ENCODE measurements at places on chromosomes 1 and 21. TPM values are rescaled to one million over a fixed set of nuclear protein-coding genes. Genes with fewer than 3 reads are reported as not detected.

The OR2T29 gene
- total RNA-seq: not detected

The KMO gene
- 1.7 TPM for total RNA-seq

The OR2L8 gene
- total RNA-seq: not detected

The EPHB2 gene
- total RNA-seq: 0.63 TPM

The RPAP2 gene
- 23.3 TPM for total RNA-seq

The C1orf50 gene
- total RNA-seq: 5.8 TPM

The KCNJ9 gene
- 0.06 TPM for total RNA-seq

The LCE1A gene
- not detected for total RNA-seq

DNA sequence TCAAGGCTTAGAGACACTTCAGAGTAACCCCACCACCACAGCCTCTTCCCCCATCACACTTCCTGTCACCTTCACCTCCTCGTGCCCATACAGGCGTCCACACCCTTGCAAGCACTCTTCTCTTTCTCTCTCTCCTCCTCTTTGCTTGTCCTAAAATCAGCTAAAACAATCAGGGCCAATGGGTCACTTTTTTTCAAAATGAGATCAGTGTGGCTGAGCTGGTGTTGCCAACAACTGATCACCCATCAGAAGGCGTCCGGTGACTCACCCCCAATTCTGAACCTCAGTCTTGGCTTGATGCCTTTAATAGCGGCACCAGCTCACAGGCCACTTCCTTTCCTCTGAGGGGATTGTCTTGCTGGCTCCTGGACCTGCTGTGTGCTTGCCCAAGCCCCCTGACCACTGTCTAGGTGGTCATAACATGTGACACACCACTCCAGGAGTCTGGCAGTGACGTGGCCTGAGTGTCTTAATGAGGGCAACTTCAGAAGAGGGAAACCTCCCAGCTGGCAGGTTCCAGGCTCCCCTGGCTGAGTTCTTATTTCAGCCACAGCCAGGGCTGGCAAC, 1.6 kb downstream of the DRAXIN start:
- no peak overlapping the region for H3K27ac ChIP-seq
- no peak overlapping the region for H3K4me3 ChIP-seq
- no peaks in the 10 kb centered on the region for H3K36me3 ChIP-seq
- no peak for DNase-seq

GRCh38 chr21:46229133-46229922, 754 bp upstream of the LSS start:
- H3K36me3 ChIP-seq: peaks cover 26% of the 10 kb centered on the region
- no peak for DNase-seq
- H3K4me1 ChIP-seq: no peaks in the 10 kb centered on the region
- H3K27ac ChIP-seq: peak overlapping the region; percentile 72
- peak overlapping the region; percentile 69 for H3K4me3 ChIP-seq

- no peak overlapping the region for H3K27ac ChIP-seq
- H3K36me3 ChIP-seq: no peaks in the 10 kb centered on the region
- no peak overlapping the region for H3K4me3 ChIP-seq
- H3K4me1 ChIP-seq: peaks cover 65% of the 10 kb centered on the region
- no peak for DNase-seq
Measured at GRCh38 chr1:184559117-184559713, 172.4 kb downstream of the C1orf21 start.

DNA sequence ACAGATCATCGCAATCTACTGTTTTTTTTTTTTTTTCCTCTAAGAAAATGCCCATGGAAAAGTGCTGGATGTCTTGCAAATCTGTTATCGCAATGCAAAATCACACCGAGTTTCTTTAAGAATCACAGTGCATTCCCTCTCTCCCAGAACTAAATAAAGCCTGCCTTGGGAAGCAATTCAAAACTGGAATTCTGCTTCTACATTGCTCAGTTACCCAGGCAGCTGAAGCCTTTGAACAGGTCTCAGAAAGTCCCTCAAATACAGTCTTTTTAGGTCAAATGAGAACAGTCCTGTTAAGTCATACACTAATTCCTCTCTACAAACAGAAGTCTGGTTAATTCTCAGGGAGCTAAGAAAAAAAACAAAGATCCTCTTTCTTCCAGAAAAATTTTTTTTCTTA, 46.3 kb downstream of the SLC30A10 start:
- H3K4me3 ChIP-seq: no peak overlapping the region
- no peaks in the 10 kb centered on the region for H3K36me3 ChIP-seq
- no peaks in the 10 kb centered on the region for H3K4me1 ChIP-seq
- no peak overlapping the region for H3K27ac ChIP-seq

GRCh38 chr21:45781741-45782140, 138.2 kb downstream of the PCBP3 start:
- H3K4me1 ChIP-seq: no peaks in the 10 kb centered on the region
- no peak overlapping the region for H3K4me3 ChIP-seq
- no peak for DNase-seq
- no peaks in the 10 kb centered on the region for H3K27me3 ChIP-seq
- H3K36me3 ChIP-seq: no peaks in the 10 kb centered on the region

GRCh38 chr1:110453829-110454228, 2.9 kb downstream of the PROK1 start:
- no peaks in the 10 kb centered on the region for H3K36me3 ChIP-seq
- peaks cover 11% of the 10 kb centered on the region for H3K27me3 ChIP-seq
- no peaks in the 10 kb centered on the region for H3K4me1 ChIP-seq
- no peak overlapping the region for H3K27ac ChIP-seq

DNA sequence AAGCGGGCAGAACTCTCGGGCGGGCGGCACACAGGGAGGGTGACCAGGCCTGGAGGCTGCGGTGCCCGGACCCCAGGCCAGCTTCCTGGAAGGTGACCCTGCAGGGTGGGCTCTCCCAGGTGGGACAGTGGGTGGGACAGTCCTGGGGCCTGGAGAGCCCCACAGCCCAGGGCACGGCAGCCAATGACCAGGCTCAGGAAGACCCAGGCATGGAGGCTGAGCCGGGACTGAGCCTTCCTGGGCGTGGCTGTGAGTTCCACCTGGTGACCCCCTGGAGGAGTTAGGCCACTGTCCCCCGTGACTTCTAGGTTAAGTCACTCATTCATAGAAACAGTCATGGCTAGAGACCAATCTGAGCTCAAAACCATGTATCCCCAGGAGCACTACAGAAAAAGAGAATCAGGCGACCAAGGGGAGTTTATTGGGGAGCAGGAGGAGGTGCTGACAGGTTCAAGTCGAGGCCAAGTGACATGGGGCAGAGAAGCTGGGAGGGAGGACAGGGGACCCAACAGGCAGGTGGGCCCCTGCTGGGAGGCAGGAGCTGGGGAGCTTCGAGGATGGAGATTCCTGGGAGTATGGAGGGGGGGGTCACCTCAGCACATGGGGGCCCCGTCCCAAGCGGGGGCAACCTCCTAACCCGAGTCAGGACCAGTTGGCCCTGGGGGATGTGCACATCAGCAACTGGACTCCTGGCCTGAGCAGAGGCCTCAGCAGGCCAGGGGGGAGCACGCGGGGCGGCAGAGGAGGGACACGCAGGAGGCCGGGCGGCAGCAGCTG, 1.2 kb downstream of the KRTAP10-5 start:
- peaks cover 16% of the 10 kb centered on the region for H3K27me3 ChIP-seq
- H3K4me3 ChIP-seq: no peak overlapping the region
- no peaks in the 10 kb centered on the region for H3K4me1 ChIP-seq
- no peak overlapping the region for H3K27ac ChIP-seq
- DNase-seq: peak; percentile 48

GRCh38 chr1:183575606-183576005, 14.7 kb downstream of the NCF2 start:
- H3K4me1 ChIP-seq: peaks cover 6% of the 10 kb centered on the region
- H3K4me3 ChIP-seq: no peak overlapping the region
- peak overlapping the region; percentile 45 for H3K27ac ChIP-seq
- no peaks in the 10 kb centered on the region for H3K27me3 ChIP-seq
- no peaks in the 10 kb centered on the region for H3K36me3 ChIP-seq

DNA sequence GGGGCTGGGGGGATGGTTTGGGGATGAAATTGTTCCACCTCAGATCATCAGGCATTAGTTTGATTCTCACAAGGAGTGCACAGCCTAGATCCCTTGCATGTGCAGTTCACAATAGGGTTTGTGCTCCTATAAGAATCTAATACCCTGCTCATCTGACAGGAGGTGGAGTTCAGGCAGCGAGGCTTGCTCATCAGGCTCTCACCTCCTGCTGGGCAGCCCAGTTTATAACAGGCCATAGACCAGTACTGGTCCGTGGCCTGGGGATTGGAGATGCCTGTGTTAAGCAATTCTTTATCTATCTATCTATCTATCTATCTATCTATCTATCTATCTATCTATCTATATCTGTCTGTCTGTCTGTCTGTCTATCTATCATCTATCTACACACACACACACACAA, 525.3 kb upstream of the DAB1 start:
- no peak overlapping the region for H3K4me3 ChIP-seq
- no peak for DNase-seq
- no peak overlapping the region for H3K27ac ChIP-seq
- no peaks in the 10 kb centered on the region for H3K4me1 ChIP-seq

DNA sequence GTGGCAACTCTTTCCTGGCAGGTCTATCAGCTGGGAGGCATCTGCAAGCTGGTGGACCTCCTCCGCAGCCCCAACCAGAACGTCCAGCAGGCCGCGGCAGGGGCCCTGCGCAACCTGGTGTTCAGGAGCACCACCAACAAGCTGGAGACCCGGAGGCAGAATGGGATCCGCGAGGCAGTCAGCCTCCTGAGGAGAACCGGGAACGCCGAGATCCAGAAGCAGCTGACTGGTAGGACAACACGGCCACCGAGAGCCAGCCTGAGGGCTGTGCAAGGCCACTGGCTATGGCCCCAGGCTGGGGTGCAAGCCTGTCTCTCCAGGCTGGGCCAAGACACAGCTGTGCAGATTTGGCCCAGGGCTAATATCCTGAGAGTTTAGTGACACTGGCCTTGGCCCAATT, 34.2 kb downstream of the PKP1 start:
- DNase-seq: no peak
- no peak overlapping the region for H3K27ac ChIP-seq
- H3K27me3 ChIP-seq: peaks cover 7% of the 10 kb centered on the region
- no peaks in the 10 kb centered on the region for H3K36me3 ChIP-seq

DNA sequence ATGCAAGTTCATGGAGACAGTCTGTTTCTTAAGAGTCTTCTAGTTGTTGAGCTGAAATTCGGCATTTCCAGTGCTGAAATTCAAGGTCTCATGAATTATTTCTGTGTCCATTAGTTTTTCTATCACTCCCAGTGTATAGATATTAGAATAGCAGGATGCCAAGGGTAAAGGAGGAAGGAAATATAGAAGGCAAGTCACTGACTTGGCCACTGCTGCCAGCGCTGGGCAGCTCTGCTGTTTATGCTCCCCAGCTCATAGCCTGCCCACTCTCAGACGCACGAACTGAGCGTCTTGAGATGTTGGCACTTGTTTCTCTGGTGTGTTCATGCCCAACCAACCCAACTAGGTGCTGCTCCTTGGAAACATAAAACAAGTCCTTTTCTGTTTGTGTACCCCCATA, 110.1 kb downstream of the SLC45A1 start:
- peak overlapping the region; percentile 26 for H3K27ac ChIP-seq
- peaks cover 44% of the 10 kb centered on the region for H3K4me1 ChIP-seq
- no peak overlapping the region for H3K4me3 ChIP-seq
- no peaks in the 10 kb centered on the region for H3K36me3 ChIP-seq
- DNase-seq: peak; percentile 61
- H3K27me3 ChIP-seq: no peaks in the 10 kb centered on the region

- H3K36me3 ChIP-seq: no peaks in the 10 kb centered on the region
- H3K4me1 ChIP-seq: no peaks in the 10 kb centered on the region
- H3K4me3 ChIP-seq: no peak overlapping the region
- no peaks in the 10 kb centered on the region for H3K27me3 ChIP-seq
- H3K27ac ChIP-seq: no peak overlapping the region
Measured at GRCh38 chr1:230398856-230399255, 27.3 kb downstream of the PGBD5 start.

GRCh38 chr1:205447457-205448341, 8.1 kb downstream of the BLACAT1 start:
- DNase-seq: no peak
- no peaks in the 10 kb centered on the region for H3K36me3 ChIP-seq
- H3K4me3 ChIP-seq: no peak overlapping the region

Data from heart left ventricle (tissue), 16 donors.